Stimulated activated CD4-positive, alpha-beta T cell treated with anti-CD3 and anti-CD28 coated beads, Interleukin-2, amount 100 ng/mL, for 4 hours (primary cell): ENCODE measurements at places on chromosomes 5 and 9.

- no peak for DNase-seq
Measured at GRCh38 chr9:83296123-83296522, 233.2 kb upstream of the RASEF start.

GRCh38 chr5:36613771-36614656 lies 7.6 kb downstream of the SLC1A3 start:
- no peak for DNase-seq

DNA sequence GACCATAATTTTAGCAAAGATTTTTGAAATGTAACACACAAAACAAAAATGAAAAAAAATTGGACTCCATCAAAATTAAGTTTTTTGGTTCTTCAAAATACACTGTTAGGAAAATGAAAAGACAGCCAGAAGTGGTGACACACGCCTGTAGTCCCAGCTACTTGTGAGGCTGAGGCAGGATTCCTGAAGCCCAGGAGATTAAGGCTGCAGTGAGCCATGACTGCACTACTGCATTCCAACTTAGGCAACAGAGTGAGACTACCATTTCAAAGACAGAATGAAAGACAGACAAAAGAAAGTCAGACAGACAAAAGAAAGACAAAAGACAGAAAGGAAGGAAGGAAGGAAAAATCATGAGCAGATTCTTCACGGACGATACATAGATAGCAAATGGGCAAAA lies 7.5 kb downstream of the DIAPH1 start:
- no peak for DNase-seq

DNA sequence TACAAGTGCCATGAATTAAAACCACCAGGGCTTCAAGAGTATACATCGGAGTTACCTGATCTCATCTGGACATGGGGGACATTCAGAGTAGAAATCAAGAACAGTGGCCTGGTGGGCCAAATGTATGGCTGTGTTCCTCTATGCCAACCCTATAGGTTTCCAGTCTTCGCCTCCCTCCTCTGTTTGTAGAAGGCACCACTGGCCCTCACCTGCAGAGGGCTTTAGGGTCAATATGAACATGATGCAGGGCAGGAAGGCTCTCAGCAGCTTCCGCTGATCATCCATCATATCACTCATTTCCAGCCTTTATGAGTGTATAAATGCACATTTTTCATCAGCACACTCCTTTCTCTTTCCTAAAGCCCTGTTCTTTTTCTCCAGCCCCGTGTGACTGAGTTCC lies 555.5 kb upstream of the BRINP1 start:
- no peak for DNase-seq

DNA sequence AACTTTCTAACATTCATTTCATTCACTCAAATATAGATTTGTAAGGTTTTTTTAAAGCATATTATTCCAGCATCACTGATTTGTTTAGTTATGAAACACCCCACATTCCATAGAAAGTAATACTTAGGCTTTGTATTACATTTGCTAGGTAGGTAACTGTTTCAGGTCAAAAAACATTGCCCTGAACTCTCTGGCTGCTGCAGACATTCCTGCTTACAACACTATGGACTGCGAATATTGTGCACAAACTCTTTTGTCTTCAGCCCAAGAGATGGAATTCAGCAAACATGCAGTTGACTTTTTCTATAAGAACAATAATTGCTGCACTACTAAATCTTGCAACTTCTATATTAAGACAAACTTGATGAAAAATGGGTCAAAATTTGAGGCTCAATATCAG lies 301.0 kb downstream of the ARL15 start:
- no peak for DNase-seq

GRCh38 chr5:172748341-172748843 lies 22.6 kb downstream of the DUSP1 start:
- DNase-seq: no peak
